ENCODE measurements at places on chromosomes 4 and X.

GRCh38 chr4:82394896-82395295 lies 21.1 kb upstream of the HNRNPD start:
- DNase-seq: no peak

DNA sequence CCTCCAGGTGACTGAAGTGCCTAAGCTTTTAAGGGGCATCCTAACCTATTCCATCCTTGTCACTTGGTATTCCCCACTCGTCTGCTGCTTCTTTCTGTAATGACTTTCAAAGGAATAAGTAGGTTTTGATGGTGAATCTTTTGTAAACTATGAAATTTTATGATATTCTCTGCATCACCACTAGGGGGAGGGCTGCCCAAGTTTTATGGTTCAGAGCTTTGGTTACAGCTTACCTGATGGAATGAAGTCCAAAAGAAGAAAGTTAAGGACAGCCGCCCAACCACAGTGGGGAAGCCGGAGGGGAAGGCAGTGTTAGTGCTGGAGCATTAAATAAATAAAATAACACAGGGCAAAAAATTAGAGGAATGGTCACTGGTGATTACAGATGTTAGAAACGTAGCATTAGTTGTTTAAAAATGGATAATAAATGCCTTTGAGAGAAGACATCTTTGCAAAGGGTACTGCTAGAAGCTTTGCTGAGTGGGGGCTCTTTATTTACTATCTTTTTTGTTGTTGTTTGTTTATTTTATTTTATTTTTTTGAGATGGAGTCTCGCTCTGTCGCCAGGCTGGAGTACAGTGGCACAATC lies 204.9 kb downstream of the GBA3 start:
- peak; percentile 4 for DNase-seq

- no peak for DNase-seq
Measured at GRCh38 chr4:139669890-139670289, 4.3 kb downstream of the MGST2 start.

DNA sequence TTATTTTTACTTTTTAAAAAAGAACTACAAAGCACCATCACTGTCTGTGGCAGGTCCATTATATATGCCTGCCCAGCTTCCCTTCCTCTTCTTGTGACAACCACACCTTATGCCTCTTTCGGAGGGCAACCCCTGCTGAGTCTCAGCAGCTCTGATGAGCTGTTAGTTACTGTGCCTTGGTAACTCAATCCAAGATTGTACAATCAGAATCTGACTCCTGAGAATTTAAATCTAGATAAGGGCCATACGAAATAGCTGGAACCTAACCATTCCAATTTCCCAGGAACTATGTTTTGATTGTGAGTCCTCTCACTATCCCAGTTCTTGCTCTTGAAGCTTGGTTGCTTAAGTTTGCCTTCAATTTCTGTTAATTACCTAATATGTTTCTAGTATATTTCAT lies 61.9 kb downstream of the ADAMTS3 start:
- no peak for DNase-seq

DNA sequence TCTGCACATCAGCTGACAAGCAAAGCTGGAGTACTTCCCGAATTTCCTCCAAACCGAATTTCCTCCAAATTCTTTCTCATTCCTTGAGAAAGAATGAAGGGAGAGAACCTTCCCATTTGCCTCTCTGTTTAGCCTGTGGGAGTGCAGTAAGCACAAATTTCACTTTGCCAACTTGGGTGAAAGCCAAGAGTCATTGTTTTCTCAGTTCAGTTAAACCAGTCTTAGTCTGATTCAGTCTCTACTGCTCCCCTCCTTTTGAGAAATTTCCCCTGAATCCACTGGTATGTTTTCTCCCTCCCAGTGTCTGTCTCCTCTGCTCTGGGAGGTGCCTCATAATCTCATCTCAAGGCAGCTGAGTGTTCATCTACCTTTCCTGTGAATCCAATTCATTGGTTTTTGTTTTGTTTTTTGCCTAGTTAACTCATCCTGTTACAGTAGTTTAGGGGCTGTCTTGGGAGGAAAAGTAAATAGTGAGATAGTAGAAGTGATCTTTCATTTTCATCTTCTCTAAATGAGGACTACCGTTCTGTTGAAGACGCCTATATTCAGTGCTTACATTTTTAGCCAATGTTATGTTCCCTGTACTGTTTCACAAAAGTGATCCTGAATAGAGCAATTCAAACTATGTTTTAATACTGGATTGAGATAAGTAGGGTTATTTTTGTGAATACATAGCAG lies 49.0 kb downstream of the SYTL5 start:
- DNase-seq: no peak

DNA sequence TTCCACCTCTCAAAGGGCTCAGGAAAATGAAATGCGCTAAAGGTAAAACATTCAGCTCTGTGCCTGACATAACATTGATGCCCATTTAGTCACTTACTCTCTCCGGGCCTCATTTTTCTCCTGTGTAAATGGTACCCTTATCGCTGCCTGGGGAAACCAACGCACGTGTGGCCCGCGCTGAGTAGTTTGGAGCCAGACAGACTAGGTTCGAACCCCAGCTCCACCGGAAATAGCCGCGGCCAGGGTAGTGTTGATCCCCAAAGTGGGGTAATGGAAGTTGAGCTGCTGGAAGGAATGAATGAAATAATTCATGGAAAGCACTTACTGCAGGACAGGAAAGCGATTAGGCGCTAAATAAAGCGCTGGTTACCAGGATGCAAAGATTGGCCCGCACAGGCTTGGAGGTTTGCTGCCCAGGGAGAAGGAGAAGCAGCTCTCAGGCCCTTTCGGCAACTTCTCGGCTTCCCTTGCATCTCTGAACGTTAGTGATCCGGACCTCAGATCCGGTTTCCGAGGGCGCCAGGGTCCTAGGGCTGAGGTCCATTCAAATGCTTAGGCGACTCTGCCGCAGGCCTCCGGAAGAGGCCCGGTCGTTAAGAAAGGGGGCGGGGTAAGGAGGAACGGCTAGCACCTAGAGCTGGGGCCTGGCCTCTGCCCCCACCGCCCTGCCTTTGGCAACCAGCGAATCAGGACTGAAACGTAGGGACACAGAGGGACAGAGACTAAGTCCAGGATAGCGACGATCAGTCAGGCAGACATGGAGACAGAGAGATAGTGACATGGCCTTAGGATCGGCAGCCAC lies 13.3 kb downstream of the NKX3-2 start:
- DNase-seq: no peak

DNA sequence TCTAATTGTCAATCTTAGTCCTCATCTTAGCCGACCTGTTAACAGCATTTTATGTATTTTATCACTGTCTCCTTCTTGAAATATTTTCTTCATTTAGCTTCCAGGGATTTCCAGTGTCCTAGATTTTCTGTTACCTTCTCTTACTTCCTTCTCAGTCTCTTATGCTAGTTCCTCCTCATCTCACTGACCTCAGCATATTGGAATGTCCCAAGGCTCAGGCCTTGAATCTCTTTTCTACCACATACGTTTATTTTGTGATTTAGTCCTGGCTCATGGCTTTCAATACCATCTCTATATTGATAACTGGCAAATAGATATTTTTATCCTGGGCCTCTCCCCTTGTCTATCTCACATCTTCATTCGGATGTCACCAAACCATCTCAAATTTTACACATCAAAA lies 61.1 kb downstream of the IQCM start:
- no peak for DNase-seq

DNA sequence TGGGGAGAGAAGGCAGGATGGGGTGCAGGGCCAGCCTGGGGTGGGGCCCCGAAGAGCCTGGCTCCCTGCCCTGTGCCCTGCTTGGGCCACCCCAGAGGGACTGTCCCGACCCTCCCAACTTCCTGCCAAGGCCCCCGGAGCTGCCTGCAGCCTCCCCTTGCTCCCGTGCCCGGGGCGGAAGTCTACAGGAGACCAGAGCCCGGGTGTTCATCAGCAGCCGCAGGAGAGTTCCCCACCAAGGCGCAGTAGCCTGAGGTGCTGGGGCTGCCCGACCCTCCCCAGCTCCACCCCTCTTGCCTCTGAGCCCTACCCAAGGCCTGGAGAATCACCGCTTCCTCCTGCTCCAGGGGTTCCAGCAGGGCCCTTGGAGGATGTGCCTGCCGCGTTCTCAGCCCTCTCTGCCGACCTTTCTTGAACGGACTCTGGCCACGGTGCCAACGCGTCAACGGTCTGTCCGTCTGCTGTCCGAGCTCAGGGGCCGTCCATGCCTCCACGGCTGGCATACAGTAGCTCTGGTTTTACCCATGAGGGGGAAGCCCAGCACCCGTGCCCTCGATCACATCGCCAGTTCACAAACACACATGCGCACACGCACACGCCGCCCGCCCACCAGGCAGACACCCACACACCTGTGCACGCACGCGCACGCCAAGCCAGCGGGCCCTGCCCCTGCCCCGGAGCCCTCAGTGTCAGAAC lies 36.0 kb upstream of the SPON2 start:
- no peak for DNase-seq

DNA sequence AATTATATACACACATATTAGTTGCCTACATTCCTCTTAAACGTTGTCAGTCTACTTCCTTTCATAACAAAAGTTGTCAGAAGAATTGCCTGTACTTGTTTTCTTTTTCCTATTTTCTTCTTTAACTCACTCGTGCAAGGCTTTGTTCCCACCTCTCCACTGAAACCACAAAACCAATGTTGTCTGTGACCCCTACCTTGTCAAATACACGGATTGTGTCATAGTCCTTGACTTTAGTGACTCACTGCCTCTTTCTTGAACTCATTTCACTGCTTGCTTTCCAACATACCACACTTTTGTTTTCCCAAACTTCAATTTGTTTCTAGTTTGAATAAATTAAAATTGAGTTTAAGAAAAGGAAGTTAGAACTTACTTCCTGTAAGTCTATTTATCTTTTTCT lies 283.9 kb upstream of the AGA start:
- DNase-seq: no peak

DNA sequence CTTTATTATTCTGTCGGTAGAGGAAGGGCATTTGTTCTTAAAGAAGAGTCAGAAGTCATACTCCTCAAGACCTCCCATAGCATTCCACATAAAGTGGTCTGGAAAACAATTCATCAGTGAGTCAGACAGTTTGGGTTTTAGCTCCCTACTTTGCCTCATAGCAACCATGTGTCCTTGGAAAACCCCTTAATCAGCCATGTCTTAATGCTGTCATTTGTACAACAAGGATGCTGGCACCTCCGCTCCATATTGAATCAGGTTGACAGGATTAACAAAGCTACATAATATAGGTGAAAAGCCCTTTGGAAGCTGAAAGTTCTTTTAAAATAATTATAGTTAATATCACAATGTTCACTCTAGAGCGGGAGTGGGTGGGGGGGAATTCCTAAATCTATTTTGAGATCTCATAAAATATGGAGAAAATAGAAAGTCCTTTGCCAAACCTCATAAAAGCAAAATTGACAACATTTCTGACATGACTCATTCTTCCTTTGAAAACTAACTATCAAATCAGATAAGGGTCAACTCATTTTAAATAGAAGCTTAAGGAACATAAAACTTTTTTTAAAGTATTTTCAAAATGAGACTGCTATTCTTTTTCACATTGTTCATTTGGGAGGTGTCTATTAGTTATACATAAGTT lies 37.3 kb upstream of the GUCY1A1 start:
- no peak for DNase-seq

- DNase-seq: no peak
Measured at GRCh38 chrX:144293229-144293628, 409.4 kb downstream of the UBE2NL start.

GRCh38 chr4:8844976-8845690 lies 26.5 kb downstream of the HMX1 start:
- no peak for DNase-seq

DNA sequence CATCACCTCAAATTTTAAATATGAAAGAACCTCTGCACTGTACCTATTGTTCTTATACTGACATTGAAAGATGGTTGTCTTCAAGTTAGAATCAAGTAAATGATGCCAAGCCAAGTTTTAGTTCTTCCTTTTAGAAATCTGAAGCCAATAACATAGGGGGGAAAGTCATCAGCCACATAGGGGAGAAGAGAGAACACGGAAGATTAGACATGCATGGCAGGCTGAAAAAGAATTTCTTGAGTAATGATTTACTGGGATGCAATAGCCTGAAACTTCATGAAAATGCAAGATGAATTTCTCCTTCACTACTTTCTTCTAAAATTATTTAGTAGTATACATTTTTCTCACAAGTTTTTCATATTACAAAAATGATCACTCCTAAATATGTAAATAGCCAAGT lies 13.6 kb upstream of the EPGN start:
- no peak for DNase-seq

GRCh38 chrX:153667281-153667955 lies 6.2 kb downstream of the PNCK start:
- no peak for DNase-seq

DNA sequence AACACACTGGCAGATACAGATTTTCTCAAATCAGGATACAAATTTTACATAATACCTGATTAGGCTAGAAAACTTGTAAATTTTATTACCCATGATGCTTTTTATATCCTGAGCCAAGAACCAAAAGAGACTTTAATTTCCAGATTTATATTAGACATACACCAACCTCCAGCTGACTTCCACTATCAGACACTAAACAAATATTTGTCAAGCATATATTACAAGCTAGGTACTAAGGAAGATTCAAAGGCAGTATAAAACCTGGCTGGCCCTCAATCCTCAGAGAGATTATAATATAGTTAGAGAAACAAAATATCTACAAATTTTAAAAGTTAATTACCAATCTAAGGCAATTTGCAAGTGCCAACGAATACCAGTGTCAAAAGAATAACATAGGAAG lies 357.8 kb upstream of the F9 start:
- DNase-seq: no peak

DNA sequence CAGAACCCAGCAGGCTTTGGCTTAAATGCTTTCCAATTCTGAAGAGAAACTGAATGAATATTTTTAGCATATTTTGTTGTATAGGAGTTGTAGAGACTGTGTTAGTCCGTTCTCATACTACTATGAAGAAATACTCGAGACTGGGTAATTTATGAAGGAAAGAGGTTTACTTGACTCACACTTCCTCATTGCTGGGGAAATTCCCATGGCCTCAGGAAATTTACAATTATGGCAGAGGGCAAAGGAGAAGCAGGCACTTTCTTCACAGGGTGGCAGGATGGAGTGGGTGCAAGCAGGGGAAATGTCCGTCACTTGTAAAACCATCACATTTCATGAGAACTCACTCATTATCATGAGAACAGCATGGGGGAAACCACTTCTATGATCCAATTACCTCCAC lies 291.7 kb downstream of the PACRGL start:
- DNase-seq: no peak

GRCh38 chrX:43643662-43644061 lies 12.4 kb upstream of the MAOA start:
- no peak for DNase-seq
